AG08395 (cell line): ENCODE measurements at places on chromosomes 2 and 18.
A peak's percentile ranks its signal among the peaks of the same experiment; 100 is the strongest.

DNA sequence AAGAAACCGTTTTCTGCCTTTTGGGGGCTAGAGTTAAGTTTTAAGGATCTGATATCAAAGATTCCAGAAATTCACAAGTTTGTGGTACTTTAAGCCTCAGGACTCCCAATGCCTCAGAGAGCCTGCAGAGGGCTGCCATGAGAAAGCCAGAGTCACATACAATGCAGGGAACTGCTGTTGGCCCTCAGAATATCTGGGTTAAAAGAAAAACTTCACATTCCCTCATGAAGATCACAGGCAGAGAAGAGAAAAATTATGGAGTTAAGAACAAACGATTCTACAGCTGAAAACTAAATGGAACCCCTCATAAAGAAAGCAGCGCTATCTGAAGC lies 39.5 kb downstream of the HDAC4 start:
- peak; percentile 54 for DNase-seq

DNA sequence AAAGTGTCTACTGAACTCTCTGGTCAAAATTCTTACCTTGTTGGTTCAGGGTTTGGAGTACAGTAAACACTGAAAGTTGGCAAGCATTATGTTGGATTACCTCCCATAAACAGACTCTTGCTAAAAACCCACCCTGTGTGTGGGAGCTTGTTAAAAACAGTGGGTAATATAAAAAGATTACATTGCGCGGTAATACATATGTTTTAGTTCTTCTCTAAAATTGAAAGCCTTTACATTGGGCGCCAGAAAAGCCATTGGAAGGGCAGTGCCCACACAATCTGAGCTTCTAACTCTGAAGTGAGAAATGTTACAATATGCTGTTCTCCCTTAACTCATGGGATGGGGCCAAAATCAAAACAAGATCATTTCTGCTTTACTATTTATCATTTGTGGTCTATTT lies 510.7 kb downstream of the CNTNAP5 start:
- no peak for DNase-seq

DNA sequence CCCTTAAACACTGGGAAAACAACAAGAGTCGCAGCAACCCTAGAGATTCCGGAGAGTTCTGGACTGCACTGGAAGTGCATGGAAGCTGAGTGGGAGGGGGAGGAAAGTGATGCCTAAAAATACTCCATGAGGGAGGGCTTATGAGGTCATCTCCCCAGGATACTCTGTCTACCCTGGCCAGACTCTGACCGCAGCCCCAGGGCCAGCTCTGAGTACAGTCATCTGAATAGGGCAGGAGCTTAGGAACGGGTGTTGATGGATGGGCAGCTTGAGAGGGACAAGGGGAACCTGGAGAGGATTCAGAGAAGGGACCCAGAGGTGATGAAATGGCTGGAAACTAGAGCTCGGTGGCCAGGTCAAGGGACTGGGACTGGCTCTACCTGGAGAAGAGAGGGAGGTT lies 79.3 kb upstream of the IGFBP5 start:
- peak; percentile 92 for DNase-seq

- no peak for DNase-seq
These were observed 11.6 kb upstream of the ITGA6 start for GRCh38 chr2:172415865-172416183.

DNA sequence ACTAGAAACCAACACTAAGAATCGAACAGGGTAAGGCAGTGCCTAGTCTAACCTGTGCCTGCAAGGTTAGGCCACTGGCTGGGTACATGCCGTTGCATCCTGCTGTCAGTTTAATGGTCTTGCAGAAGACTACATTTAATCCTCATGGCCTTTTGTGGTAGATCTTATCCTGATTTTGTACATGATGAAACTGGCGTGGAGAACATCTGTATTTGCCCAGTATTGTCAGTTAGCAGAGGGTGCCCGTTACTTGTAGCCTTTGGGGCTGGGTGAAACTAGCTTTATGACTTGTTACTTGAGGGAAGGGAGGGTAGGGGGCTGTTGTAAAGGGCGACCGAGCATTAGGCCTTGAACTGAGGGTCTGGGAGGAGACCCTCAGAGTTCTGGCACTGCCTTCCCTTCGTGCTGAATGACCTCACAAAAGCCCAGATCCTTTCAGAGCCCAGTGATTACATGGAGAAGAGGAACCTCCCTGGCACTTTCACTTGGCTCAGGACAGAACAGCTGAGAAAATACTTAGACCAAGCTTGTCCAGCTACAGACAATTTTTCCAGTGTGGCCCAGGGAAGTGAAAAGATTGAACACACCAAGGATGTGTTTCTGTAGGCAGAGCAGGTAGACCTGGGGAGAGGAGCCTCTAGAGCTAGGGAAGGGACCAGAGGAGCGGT lies 19.5 kb downstream of the SLC20A1 start:
- DNase-seq: no peak
